ENCODE measurements at places on chromosomes 16 and 17.

DNA sequence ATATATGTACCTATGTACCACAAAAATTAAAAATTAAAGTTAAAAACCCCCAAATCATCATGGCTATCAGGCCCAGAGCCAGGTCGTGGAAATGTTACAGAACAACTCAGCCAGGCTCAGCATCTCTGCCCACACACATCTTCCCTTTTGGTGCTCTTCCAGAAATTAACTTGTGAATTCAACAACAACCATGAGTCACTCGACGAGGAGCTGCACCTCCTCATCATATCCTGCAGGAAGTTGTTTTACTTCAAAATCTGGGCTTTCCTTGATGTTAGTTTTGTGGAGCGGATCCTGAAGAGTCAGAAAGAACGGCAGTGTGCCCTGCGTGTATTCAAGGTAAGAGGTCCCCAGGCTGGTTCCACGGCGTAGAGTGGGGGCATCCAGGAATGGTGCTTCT lies 10.6 kb downstream of the FBXO39 start:
- no peak for DNase-seq

- DNase-seq: no peak
Observed at GRCh38 chr17:50356892-50357510, 11.1 kb downstream of the XYLT2 start.

- no peak for DNase-seq
Observed at GRCh38 chr17:77694391-77695363, 263.8 kb upstream of the TNRC6C start.

GRCh38 chr17:688100-688989 lies 26.3 kb downstream of the VPS53 start:
- no peak for DNase-seq

- no peak for DNase-seq
Observed at GRCh38 chr16:81514041-81514559, 69.5 kb downstream of the CMIP start.

DNA sequence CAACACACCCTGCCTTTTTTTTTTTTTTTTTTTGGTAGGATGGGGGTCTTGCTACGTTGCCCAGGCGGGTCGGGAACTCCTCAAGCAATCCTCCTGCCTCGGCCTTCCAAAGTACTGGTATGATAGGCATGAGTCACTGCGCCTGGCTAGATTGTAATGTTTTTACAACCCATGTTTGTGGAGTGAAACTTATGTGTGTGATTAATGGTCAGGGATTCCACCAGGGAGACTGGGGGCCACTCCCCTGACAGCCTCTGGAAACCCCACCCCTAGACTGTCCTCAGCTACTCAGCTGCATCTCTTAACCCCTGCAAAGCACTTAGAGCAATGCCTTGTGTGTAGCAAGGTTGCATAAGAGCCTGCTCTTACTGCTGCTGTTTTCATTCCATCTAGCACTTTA lies 220.5 kb downstream of the PARN start:
- no peak for DNase-seq

GRCh38 chr16:21614896-21615295 lies 15.5 kb downstream of the METTL9 start:
- no peak for DNase-seq

DNA sequence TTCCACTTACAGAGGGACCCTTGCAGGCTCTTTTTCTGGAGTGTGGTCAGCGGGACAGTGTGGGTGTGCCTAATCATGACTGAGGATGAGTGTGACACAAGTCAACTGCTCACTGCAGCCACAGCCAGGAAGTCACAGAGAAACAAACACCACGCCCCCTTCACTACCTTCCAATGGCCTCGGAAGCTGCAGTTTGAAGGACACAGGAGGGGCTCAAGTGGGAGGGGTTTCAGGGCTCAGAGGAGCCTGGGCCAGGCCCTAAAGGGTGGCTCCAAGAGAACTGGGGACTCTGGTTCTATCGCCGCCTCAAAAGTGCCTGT lies 116.2 kb upstream of the SDK2 start:
- no peak for DNase-seq

- DNase-seq: no peak
Observed at GRCh38 chr17:76131051-76131691, 9.9 kb downstream of the FOXJ1 start.

- no peak for DNase-seq
Observed at GRCh38 chr16:17827313-17827712, 356.6 kb upstream of the XYLT1 start.

DNA sequence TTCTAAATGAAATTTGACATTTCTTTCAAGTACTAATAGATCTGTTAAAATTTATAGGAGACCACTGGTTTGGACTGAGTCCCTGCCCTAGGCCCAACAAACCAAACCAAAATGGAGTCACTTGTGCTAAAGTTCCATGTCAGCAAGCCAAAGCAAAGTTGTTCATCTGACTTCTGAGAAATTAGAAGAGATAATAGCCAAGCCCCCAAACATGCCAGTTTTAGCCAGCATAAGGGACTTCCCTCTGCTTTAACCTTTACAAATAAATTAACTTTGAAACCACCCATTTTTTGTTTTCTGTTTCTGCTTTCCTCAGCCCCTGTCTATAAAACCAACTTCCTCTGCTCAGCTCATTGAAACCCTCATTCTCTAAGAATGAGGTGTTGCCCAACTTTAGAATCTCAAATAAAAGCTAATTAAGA lies 18.9 kb downstream of the CDR2 start:
- DNase-seq: no peak

GRCh38 chr17:56761387-56761786 lies 72.3 kb downstream of the C17orf67 start:
- DNase-seq: no peak

DNA sequence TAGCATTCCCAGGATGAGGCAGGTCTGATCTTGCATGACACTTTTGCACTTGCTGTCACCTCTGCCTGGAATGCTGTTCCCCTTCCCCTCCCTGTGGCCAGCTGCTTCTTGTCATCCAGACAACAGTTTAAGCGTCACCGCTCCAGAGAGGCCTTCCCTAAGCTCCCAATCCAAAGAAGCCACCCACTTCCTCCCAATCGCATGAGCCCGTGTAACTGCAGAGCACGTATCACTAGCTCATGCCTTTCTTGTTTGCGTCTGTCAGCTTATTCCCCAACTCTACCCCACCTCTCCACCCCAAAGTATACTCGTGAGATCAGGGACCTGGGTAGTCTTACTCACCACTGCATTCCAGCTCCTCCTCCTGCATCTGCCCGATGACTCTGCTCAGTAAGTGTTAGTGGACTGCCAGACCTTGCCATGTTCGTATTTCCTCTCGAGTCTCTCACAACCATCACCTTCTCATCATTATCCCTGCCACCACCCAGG lies 92.8 kb downstream of the GAS7 start:
- no peak for DNase-seq

GRCh38 chr17:72075995-72076677 lies 44.7 kb upstream of the SOX9 start:
- no peak for DNase-seq

DNA sequence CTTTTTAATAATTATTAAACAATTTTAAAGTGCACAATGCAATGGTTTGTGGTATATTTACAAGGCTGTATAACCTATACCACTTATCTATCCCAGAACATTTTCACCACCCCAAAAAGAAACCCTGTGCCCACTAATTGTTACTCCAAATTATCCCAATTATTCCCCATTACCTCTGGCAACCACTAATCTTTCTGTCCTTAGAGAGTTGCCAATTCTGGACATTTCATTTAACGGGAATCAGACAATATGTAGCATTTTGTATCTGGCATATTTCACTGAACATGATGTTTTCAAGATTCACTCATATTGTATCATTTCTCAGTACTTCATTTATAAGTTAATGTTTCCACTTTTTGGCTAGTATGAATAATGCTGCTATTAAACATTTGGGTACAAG lies 103.1 kb upstream of the NACA2 start:
- no peak for DNase-seq

DNA sequence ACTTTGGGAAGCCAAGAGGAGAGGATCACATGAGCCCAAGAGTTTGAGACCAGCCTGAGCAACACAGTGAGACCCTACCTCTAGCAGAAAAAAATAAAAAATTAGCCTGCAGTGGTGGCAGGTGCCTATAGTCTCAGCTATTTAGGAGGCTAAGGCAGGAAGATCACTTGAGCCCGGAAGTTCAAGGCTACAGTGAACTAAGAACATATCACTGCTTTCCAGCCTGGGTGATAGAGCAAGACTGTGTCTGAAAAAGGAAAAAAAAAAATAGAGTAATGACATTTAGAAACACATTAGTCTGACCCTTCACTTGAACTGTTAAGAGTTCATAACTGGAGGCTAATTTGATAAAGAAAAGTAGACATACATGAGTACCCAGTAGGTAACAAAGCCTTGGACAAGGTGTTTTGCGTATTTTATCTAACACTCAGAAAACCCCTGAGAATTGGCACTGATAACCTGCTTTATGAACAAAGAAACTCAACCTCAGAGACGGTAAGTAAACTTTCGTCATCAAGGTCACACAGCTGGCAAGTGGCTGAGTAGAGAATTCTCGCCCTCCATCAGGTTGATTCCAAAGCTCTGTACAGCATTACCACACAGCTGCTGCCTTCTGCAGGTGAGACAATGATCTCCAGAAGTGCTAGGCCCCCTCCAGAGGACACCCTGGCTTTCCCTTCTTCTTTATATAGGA lies 101.1 kb downstream of the SMG6 start:
- no peak for DNase-seq

DNA sequence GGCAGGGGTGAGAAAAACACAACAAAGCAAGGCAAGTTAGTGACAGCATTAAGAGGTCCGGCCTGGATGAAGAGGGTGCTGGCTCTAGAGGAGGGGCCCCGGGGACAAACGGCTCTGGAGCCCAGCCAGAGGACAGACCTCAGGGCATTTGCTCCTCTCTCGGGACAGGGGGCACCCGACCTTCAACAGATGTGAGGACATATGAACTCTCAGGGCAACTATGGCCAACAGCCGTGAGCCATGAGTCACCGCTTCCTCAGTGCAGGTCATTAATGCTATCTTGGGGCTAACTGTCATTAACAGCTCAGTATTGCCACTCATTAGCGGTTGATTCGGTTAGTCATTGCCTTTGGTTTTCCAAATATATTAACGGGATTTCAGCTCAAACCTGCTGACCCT lies 9.7 kb upstream of the ARL5C start:
- DNase-seq: no peak

- no peak for DNase-seq
Observed at GRCh38 chr16:2756288-2757015, 4.0 kb downstream of the SRRM2 start.

- no peak for DNase-seq
Observed at GRCh38 chr16:76654088-76654820, 377.1 kb downstream of the CNTNAP4 start.

DNA sequence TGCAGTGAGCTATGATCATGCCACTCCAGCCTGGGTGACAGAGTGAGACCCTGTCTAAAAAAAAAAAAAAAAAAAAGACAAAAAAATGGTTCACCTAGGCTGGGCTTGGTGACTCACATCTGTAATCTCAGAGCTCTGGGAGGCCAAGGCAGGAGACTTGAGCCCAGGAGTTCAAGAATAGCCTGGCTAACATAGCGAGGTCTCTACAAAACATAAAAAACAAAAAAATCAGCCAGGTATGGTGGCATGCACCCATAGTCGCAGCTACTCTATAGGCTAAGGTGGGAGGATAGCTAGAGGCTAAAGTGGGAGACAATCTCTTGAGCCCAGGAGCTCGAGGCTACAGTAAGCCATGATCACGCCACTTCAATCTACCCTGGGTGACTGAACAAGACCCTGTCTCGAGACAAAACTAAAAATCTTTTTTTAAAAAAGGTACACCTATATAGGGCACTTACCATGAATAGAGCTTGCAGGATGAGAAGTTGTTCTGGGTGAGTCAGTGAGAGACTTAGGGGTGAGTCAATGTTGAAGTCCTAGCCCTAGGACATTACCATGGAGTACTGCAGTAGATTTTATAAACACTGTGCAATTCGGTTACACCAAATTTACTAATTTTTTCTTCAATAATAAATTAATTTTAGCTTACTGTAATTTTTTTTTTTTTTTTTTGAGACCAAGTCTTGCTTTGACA lies 19.0 kb downstream of the USP32 start:
- no peak for DNase-seq

- no peak for DNase-seq
Observed at GRCh38 chr17:72297326-72298115, 176.7 kb downstream of the SOX9 start.

DNA sequence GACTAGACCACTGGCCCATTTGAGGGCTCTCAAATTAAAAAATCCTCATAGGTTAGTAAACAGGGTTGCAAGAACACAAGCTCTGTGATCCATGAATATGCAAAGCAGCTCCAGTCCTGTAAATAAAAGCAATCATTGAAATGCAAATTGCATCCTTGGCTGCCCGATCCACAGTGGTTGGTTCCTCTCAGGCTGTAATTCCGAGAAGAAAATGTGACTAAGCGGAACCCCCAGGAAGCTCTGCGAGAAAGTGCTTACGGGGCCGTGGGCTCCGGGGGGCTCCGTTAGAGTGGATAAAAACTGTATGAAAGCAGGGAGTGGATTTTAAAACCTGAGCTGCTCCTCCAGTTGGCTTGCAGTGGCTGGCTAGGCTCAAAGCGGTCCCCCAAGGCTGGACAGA lies 2.5 kb downstream of the GPRC5B start:
- DNase-seq: no peak

DNA sequence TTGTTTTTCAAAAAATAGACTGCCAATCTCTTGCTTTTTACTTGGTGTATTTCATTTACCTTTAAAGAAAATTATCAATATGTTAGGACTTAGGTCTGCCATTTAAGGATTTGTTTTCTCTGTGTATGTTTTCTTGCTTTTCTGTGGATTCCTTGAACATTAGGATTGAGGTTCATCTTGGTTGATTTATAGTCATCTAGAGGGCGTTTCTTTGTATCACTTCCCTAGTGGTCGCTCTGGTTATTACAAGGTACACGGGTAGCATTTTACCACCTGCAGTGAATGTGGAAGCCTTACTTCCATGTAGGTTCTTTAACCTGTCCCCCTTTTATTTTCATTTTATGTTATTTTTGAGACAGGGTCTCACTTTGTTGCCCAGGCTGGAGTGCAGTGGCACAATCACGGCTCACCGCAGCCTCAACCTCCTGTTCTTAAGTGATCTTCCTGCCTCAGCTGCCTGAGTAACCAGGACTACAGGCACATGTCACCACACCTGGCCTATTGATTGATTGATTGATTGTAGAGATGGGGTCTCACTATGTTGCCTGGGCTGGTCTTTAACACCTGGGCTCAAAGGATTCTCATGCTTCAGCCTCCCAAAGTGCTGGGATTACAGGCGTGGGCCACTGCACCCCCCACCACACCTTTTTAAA lies 35.2 kb upstream of the CBX4 start:
- no peak for DNase-seq

DNA sequence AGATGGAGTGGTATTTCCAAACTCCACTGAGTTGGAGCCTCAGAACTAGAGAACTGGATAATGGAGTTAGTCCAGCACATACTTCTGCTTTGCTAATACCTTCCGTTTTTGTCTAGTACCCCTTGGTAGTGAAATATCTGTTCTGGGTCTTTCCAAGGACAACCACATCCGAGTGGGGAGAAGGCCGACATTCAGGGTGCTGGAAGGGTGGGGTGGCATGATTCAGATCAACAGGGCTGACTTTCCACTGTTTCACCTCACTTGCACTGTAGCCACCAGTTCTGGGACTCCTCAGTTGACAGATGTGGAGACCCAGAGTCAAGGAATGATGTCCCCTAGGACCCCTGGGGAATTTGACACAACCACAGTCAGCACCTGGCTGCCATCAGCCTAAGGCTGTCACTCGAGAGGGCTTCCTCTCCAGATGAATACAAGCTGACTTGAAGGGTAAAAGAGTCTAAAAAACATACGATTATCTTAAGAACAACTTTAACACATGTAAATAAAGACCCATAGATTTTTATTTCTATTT lies 84.8 kb upstream of the HNF1B start:
- DNase-seq: no peak

- no peak for DNase-seq
Observed at GRCh38 chr16:11329071-11329491, 16.2 kb upstream of the RMI2 start.

- DNase-seq: no peak
Observed at GRCh38 chr17:80008383-80008840, 27.3 kb downstream of the TBC1D16 start.

All from esophagus squamous epithelium (tissue), 5 donors.